Articular chondrocyte of knee joint (primary cell): ENCODE measurements at places on chromosomes 4 and X. TPM values are rescaled to one million over a fixed set of nuclear protein-coding genes. Genes with fewer than 3 reads are reported as not detected.

The CDX4 gene
- total RNA-seq: not detected in 2 replicates

The FAM241A gene
- total RNA-seq: 0.65 TPM in 2 replicates

The SPANXD gene
- not detected in 2 replicates for total RNA-seq

The BCLAF3 gene
- 8.9 and 11.1 TPM in 2 replicates for total RNA-seq

The THOC2 gene
- 93.8 and 96.1 TPM in 2 replicates for total RNA-seq
